ENCODE measurements at places on chromosomes 2 and 18.

GRCh38 chr2:121777699-121778058 lies 22.2 kb downstream of the TSN start:
- no peak for DNase-seq

DNA sequence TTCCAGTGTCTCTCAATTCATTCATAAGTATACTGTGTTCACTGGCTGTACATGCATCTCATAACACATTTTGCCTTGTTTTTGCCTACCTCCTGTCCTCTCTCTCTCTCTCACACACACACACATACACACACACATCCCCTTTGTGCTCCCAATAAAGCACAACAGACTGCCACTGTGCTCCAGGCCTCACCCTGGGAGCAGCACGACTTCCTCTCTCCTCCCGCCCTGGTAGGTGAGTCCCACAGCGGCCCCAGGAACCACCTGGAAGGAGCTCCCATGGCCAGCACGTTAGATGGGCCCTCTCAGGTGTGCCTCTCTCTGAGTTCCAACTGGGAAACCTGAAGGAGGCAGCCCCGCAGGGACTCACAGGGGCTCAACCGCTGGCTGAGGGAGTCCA lies 65.4 kb downstream of the MARCHF4 start:
- no peak for DNase-seq

DNA sequence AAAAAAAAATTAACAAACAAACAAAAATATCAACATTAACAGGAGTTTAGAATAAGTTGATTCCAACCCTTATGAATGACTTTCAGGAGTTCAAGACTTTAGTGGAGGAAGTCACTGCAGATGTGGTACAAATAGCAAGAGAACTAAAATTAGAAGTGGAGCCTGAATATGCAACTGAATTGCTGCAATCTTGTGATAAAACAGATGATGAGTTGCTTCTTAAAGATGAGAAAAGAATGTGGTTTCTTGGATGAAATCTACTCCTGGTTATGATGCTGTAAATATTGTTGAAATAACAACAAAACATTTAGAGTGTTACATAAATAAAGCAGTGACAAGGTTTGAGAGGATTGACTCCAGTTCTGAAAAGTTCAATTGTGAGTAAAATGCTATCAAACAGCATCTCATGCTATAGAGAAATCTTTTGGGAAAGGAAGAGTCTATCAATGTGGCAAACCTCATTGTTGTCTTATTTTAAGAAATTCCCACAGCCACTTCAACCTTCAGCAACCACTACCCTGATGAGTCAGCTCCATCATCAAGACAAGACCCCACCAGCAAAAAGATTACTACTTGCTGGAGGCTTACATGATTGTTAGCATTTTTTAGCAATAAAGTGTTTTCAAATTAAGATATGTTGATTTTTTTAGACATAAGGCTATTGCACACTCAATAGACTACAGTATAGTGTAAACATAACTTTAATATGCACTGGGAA lies 42.7 kb upstream of the TAF4B start:
- no peak for DNase-seq

- no peak for DNase-seq
These were observed 35.7 kb upstream of the POU3F3 start for GRCh38 chr2:104818264-104818663.

DNA sequence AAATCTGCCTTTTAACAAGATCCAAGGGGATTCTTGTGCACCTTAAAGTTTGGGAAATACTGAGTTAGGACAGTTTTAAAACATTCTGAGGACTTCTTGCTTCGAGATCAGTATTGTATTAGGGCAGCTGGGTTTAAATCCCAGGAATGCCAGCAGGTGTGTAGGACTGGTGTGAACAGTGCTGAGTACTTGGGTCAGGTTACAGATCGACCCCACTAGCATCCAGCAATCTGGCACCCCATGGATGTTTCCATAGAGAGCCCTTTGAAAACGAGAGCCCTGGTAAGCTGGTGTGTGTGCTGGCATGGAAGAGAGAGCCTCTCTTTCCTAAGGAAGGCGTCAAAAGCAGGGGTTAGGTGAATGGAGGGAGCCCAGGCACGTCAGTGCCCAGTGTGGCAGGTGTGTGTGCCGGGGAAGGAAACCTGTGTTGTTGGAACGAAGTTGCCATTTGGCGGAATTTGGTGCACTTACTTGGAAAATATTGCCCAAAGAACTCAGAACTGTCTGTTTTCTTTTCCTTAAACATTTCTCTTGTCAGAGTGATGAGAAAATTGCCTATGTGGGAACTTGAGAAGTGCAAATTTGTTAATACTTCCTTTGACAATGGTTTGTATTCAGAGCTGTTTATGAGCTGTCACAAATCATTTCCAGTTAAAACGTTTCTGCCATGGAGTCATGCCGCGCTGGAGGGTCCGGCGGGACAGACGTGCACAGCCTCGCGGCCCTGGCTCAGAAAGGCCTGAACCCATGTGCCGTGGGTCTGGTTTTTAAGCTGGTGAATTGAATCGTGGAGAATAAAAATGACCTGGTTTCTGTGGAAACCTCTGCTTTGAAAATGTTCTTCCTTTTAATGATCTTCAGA lies 38.1 kb downstream of the LDLRAD4 start:
- DNase-seq: no peak

GRCh38 chr2:170095380-170095779 lies 82.6 kb upstream of the MYO3B start:
- DNase-seq: no peak

- DNase-seq: no peak
These were observed 15.0 kb downstream of the NAB1 start for GRCh38 chr2:190663839-190664238.

DNA sequence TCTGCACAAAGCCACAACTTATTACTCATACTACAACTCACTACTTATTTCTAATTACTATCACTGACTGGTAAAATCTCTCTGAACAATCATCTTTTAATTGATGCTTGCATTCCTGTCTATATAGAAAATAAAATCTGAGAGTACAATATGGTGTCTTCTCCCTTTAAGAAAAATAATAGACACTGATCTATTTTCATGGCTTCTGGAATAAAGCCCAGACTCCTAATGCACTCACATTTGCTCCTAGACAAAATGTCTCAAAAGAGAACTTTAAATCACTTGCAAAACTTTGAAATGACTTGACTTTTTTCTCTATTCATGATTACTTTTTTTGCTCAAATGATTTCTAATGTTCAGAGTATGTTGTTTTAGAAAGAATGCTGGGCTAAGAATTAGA lies 28.7 kb downstream of the ESCO1 start:
- no peak for DNase-seq

GRCh38 chr2:26059542-26059941 lies 25.7 kb downstream of the RAB10 start:
- DNase-seq: no peak

DNA sequence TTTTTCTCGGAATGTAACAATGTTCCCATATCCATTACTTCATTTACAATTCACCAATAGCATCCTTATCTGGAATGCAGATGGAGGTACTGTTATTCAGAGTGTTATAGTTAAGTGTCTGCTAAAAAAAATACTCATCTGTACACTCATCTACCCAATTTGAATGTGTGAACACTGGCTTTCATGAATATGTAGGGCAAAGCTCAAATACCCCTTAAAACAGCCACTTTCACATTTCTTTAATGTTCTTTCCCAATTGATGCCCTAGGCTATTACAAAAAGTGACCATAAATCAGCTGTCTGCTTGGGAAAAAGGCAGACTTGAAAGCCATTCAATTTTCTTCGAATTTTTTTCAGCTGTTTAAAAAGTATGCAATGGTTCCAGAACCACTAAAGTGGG lies 796.3 kb upstream of the FSHR start:
- no peak for DNase-seq

- DNase-seq: no peak
These were observed 219.3 kb downstream of the GLI2 start for GRCh38 chr2:120954939-120955338.

DNA sequence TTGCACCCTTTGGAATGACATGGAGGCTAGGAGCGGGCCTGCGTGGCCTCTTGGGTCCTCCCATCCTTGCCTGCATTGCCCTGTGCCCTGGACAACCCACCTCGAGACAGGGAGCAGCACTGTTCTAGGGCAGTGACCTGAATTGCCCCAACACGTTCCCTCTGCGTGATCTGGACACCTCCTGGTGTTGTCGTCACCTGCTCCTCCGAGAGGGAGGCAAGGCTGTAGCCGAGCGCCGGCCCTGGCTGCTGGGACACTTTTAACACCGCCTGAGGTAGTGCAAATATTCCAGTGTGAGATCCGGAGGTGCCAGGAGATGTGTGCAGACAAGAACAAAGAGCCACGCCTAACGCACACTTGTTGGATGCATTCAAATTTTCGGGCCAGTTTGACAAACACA lies 131.5 kb downstream of the SMAD7 start:
- DNase-seq: no peak

GRCh38 chr18:66640431-66640830 lies 36.5 kb upstream of the CDH19 start:
- no peak for DNase-seq

DNA sequence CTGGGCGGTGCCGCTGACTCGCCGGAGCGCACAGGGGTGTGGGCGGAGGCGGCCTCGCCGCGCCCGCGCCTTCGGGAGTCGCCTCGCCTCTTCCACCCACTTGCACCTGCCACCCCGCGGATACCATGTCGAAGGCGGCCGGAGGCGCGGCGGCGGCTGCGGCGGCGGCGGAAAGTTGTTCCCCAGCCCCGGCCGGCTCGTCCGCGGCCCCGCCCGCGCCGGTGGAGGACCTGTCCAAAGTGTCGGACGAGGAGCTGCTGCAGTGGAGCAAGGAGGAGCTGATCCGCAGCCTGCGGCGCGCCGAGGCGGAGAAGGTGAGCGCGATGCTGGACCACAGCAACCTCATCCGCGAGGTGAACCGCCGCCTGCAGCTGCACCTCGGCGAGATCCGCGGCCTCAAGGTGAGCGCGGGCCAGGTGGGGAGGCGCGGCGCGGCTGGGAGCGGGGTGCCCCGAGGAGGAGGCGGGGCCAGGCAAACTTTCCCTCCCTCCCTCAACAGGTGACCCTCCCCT lies 766 bp downstream of the CCDC85A start:
- no peak for DNase-seq

DNA sequence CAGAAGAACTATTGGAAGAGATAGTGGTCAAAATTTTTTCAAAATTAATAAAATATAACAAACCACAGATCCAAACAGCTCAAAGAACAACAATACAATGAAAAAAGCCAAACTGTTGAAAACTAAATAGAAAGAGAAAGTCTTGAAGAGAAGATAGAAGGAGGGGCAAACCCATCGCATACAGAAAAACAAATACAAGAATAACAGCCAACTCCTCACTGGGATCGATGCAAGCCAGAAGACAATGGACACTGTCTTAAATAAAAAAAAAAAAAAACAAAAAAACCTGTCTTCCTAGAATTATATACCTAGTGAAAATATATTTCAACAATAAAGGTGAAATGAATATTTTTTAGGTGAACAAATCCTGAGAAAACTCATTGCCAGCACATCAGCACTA lies 34.1 kb upstream of the ARHGAP25 start:
- DNase-seq: no peak

DNA sequence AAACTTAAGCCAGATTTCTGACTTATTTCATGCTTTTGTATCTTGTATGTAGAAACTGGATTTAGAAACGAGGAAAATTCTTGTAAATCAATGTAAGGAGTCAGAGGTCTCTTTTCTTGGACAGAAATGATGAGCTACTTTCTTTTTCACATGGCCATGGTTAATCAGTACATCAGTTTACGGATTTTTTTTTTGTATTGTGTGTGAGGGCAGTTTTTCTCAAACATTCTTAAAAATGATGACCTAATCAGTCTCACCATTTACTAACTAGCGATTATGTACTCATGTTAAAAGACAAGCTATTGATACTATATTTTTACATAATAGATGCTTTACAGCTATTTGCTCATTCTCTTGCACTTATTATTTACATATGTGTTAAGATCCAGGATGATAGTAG lies 165.2 kb upstream of the DOCK10 start:
- no peak for DNase-seq

GRCh38 chr18:40004246-40004645 lies 1950.8 kb upstream of the PIK3C3 start:
- DNase-seq: no peak

GRCh38 chr2:215238485-215239098 lies 73.3 kb upstream of the ATIC start:
- no peak for DNase-seq

DNA sequence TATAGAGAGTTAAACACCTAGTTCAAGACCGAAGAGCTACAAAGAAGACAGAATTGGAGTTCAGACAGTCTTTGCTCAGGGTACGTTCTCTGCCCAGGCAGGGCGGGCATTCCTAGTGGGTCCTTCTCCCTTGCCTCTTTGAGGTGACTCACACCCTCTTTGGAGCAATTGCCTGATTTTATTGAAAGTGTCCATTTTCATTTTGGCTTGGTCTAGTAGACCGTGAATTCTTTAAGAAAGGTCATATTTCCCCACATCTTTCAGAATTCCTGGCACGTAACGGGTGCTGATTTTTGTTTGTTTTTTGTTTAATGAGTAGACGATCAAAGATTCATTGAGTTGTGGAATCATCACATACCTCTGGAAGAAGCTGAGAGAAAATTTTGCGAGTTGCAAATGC lies 871.5 kb downstream of the RNF144A start:
- no peak for DNase-seq

- DNase-seq: no peak
These were observed 14.5 kb upstream of the SLC35F5 start for GRCh38 chr2:113770929-113771328.

- no peak for DNase-seq
These were observed 23.1 kb upstream of the SLC66A3 start for GRCh38 chr2:11132036-11132671.

GRCh38 chr2:167318581-167318980 lies 430.3 kb downstream of the XIRP2 start:
- no peak for DNase-seq

DNA sequence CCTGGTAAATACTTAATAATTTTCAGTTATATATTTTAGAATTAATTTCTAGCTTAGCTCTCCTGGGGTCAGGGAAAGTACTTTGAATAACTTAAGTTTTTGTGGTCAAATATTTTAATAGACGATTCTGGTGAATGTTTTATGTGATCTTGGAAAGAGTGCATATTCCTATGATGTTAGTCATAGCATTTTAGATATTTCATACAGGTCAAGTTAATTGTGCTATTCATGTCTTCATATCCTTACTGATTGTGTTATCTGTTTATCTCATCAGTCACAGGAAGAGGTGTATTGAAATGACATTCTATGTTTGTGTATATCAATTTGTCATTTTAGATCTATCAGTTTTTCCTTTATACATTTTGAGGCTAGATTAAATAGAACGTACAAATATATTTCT lies 576.2 kb downstream of the CPS1 start:
- DNase-seq: no peak

- no peak for DNase-seq
These were observed 528.0 kb upstream of the TNP1 start for GRCh38 chr2:217387776-217388387.

- DNase-seq: no peak
These were observed 59.7 kb downstream of the EPC2 start for GRCh38 chr2:148704247-148704646.

DNA sequence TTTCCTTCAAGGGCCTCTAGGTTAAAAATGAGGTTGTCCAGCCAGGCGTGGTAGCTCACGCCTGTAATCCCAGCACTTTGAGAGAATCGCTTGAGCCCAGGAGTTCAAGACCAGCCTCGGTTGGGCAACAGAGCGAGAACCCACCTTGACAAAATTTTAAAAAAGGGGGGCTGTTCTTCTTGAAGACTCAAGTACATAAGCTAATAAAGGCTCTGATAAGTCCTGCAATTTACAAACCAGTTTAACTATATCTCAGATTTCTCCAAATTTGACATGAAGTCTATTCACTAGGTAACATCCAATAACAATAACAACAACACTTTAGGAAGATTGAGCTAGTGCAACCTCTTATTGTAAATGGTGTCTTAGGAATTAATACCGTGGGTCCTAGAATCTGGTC lies 129.7 kb downstream of the MAPK4 start:
- DNase-seq: no peak

Measured in activated CD8-positive, alpha-beta memory T cell treated with anti-CD3 and anti-CD28 coated beads for 1 hour (primary cell).